ENCODE measurements at places on chromosomes 1 and 21. TPM values are rescaled to one million over a fixed set of nuclear protein-coding genes. Genes with fewer than 3 reads are reported as not detected.

DNA sequence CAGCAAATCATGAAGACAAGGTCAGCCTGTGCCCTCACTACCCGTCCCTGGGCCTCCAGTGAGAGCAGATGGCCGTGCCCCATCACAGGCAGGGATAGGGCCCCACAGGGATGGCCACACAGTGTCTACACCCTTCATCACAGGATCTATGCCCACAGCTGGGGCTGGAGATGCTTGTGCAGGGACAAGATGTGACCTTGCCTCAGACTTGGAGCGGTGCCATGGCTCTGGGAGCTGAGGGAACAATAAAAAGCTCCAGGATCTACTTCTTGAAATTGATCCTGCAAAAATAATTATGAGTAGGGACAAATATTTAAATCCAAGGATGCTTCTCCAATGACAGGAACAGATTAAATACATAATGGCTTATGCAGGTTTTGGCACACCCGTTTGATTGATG lies 25.4 kb upstream of the TCEA3 start:
- H3K4me3 ChIP-seq = no peak overlapping the region
- H3K27me3 ChIP-seq = no peaks in the 10 kb centered on the region
- no peak overlapping the region for H3K27ac ChIP-seq
- H3K36me3 ChIP-seq = peaks cover 11% of the 10 kb centered on the region
- H3K4me1 ChIP-seq = peaks cover 19% of the 10 kb centered on the region

DNA sequence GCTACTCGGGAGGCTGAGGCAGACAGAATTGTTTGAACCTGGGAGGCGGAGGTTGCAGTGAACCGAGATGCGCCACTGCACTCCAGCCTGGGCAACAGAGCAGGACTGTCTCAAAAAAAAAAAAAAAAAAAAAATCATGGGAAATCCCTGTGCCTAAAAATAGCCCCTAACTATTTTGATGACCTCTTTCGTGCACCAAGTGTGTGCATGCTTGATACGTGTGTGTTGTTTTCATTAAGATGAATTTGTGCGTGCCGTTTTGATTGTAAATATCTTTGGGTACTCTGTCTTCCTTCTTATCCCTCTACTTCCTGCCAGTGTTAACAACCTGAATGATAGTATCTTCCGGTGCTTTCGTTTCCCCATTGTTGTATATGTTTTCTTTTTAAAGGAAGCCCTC lies 9.8 kb downstream of the CACYBP start:
- no peak overlapping the region for H3K4me3 ChIP-seq
- peaks cover 2% of the 10 kb centered on the region for H3K4me1 ChIP-seq
- H3K36me3 ChIP-seq = peaks cover 77% of the 10 kb centered on the region
- no peak for DNase-seq
- no peak overlapping the region for H3K27ac ChIP-seq
- H3K27me3 ChIP-seq = no peaks in the 10 kb centered on the region

DNA sequence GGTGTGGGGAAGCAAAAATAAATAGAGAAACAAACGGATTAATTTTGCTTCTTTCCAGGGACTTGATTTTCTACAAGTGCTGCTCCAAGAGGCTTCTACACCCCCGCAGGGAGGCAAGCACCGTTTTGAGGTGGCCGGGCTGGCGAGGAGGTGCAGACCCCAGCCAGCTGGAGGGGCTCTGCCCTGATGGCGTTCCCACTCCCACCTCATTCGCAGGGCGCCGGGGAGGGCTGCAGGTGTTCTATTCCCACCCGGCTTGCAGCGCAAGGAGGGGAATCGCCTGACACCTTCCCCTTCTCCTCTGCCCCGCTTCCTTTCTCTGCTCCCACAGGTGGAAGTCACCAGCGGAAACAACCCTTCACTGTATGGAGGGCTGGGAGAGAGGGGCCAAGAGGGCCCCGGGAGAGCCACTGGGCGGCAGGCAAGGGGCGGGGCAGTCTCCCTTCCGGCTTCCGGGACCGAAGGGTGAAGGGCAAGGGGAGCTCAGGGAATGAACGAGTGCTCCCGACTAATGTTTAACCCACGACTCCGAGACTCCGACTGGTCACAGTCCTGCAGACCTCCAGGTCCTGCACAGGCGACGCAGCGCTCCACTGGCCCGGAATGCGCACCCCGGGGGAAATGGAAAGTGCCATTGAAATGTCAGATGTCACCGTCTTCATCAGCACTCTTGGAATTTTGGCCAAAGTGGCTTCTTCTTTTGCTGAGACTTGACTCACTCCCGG lies 29.1 kb downstream of the TEX35 start:
- peak overlapping the region; percentile 41 for H3K27ac ChIP-seq
- H3K4me3 ChIP-seq = peak overlapping the region; percentile 96
- H3K4me1 ChIP-seq = peaks cover 49% of the 10 kb centered on the region
- DNase-seq = peak; percentile 91

DNA sequence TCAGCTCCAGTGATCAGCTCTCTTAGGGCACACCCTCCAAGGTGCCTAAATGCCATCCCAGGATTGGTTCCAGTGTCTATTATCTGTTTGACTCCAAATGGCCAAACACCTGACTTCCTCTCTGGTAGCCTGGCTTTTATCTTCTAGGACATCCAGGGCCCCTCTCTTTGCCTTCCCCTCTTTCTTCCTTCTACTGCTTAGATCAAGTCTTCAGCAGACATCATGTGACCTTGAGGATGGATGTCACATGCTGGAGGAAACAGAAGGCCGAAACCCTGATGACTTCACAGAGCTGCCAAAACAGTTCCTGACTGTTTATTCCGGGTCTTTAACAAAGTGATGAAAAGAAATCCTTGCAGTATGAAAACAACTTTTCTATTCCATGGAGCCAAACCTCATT lies 24.4 kb upstream of the WDR26 start:
- H3K27me3 ChIP-seq = no peaks in the 10 kb centered on the region
- no peak overlapping the region for H3K4me3 ChIP-seq
- H3K4me1 ChIP-seq = peaks cover 9% of the 10 kb centered on the region
- no peak overlapping the region for H3K27ac ChIP-seq
- no peak for DNase-seq

DNA sequence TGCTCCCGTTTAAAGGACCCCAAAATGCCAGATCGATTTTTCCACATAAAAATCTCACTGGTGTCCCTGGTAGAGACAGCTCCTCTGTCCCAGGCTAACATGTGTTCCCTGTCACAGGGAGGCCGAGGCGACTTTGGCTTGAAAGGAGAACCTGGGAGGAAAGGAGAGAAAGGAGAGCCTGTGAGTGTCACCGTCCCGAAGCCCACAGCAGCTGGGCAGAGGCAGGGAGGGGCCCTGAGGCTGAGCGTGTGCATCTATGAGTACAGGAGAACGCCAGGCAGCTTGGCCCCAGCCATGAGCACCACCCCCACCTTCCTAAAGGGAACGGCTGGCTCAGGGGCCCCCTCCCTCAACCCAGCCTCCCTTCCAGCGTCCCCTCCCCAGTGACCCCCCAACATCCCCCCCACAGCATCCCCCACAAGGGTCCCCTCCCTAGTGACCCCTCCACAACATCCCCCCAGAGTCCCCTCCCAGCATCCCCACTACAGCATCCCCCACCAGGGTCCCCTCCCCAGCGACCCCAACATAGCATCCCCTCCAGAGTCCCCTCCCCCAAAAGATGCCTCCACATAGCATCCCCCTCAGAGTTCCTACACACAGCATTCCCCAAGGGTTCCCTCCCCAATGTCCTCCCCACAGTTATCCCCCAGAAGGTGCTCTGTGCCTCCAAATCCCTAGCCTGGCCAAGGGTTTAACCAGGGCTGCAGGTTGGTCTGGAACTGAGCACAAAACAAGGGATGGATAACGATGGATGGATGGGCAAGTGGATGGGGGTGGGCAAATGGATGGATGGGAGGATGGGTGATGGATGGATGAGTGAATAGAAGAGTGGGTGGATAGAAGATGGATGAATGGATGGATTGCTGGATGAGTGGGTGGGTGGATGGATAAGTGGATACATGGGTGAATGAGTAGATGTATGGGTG lies 25.1 kb downstream of the COL6A2 start:
- H3K27me3 ChIP-seq = no peaks in the 10 kb centered on the region
- H3K4me3 ChIP-seq = no peak overlapping the region
- peaks cover 27% of the 10 kb centered on the region for H3K4me1 ChIP-seq
- peak overlapping the region; percentile 85 for H3K27ac ChIP-seq
- H3K36me3 ChIP-seq = peaks cover 95% of the 10 kb centered on the region
- peak; percentile 86 for DNase-seq

GRCh38 chr1:65422241-65423203 lies 2.1 kb downstream of the LEPR start:
- H3K27ac ChIP-seq = peak overlapping the region; percentile 93
- H3K4me3 ChIP-seq = peak overlapping the region; percentile 89
- peak; percentile 80 for DNase-seq
- no peaks in the 10 kb centered on the region for H3K27me3 ChIP-seq
- peaks cover 21% of the 10 kb centered on the region for H3K36me3 ChIP-seq

GRCh38 chr1:111162488-111162880 lies 22.5 kb downstream of the CEPT1 start:
- peaks cover 7% of the 10 kb centered on the region for H3K36me3 ChIP-seq
- DNase-seq = no peak
- no peaks in the 10 kb centered on the region for H3K4me1 ChIP-seq
- no peak overlapping the region for H3K27ac ChIP-seq
- H3K27me3 ChIP-seq = no peaks in the 10 kb centered on the region

DNA sequence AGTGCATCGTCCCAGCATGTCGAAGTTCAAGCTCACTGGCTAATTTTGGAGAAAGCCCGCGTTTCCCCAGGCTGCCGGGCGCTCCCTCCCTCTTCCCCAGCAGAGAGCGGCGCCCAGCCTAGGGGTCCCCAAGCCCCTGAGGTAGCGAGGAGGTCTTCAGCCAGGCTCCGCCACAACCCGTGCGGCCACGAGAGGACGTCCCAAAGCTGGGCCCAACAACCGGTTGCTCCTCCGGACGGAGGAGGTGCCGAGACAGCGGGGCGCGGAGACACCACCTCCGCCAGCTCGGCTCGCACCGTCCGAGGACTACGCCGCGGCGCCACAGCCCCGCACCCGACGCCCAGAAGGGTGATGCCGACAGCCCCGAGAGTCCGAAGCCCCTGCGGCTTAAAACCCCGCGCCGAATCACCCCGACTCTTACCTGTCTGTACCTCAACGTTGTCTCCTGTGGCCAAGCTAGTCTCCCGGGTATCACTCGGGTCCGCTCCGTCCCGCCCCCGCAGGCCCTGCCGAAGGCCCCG lies at the start of gene DENND2C:
Gene DENND2C, minus strand, starts transcription at position 488 of the 521 bp plus-strand sequence. CDS start 44,065 bp downstream, outside the sequence.
- peak within 1 kb of the TSS; percentile 92 for H3K4me3 ChIP-seq
- peak; percentile 91 for DNase-seq
- H3K27ac ChIP-seq = peak within 1 kb of the TSS; percentile 94
- H3K36me3 ChIP-seq = no peaks in the 10 kb centered on the region

DNA sequence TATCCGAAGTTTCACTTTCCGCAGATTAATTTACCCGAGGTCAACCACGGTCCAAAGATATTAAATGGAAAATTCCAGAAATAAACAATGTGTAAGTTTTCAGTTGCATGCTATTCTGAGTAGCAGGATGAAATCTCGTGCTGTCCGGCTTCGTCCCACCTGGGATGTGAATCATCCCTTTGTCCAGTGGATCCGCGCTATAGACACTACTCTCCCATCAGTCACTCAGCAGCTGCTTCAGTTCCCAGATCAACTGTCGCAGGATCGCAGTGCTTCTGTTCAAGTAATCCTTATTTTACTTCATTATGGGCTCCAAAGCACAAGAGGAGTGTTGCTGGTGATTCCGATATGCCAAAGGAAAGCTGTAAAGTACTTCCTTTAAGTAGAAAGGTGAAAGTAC lies 8.3 kb upstream of the LRP8 start:
- DNase-seq = no peak
- no peaks in the 10 kb centered on the region for H3K4me1 ChIP-seq
- H3K36me3 ChIP-seq = no peaks in the 10 kb centered on the region
- no peak overlapping the region for H3K4me3 ChIP-seq
- peaks cover 11% of the 10 kb centered on the region for H3K27me3 ChIP-seq

- H3K4me1 ChIP-seq = no peaks in the 10 kb centered on the region
- H3K4me3 ChIP-seq = no peak overlapping the region
- no peak for DNase-seq
- H3K27me3 ChIP-seq = no peaks in the 10 kb centered on the region
- no peak overlapping the region for H3K27ac ChIP-seq
Measured at GRCh38 chr1:59422921-59423575, 126.2 kb downstream of the FGGY start.

DNA sequence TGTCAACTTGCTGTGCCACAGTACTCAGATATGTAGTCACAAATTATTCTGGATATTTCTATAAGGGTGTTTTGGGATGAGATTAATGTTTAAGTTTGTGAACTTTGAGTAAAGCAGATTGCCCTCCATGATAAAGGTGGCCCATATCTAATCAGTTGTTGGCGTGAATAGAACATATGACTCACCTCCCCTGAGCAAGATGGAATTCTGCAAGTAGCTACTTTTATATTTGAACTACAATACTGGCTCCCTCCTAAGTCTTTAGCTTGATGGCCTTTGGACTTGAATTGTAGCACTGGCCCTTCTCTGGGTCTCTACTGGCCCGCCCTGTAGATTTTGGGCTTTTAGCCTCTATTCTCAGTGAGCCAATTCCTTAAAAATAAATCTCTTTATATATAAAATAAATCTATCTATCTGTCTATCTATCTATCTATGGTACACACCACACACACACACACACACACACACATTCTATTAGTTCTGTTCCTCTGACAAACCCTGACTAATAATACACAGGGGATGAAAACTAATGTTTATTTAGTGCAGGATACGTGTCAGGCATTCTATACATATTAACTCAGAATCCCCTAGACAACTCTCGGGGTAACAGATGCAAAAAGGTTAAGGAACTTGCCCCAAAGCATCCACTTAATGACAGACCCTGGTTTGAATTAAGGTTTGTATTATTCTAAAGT lies 37.9 kb upstream of the PDC start:
- H3K4me1 ChIP-seq = peaks cover 41% of the 10 kb centered on the region
- H3K27me3 ChIP-seq = no peaks in the 10 kb centered on the region
- no peaks in the 10 kb centered on the region for H3K36me3 ChIP-seq
- peak overlapping the region; percentile 65 for H3K27ac ChIP-seq
- H3K4me3 ChIP-seq = no peak overlapping the region

DNA sequence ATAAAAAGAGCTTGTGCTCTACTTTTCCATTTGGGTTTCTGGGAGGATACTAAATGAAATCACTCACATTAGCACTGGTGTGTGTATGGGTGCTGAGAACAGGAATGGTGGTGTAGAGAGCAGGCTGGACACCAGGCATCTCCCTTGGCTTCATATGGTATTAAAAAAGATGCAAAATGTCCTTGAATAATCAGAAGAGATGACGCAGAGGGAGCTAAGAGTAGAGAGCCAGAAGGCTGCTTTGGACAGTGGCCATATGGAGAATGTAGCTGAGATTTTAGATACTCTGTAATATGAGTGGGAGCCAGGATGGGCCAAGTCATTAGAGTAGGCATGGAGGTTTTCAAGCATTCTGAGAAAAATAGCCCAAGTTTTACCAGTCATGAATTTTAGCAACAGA lies 112.3 kb upstream of the ZRANB2 start:
- H3K4me1 ChIP-seq = no peaks in the 10 kb centered on the region
- H3K4me3 ChIP-seq = no peak overlapping the region
- H3K27me3 ChIP-seq = no peaks in the 10 kb centered on the region

Gene CCDC30
- 4.7 TPM for total RNA-seq

Gene CD1E
- total RNA-seq = not detected

All from osteoblast (primary cell).